8988T (cell line): ENCODE measurements at places on chromosomes 13 and 19.
A peak's percentile ranks its signal among the peaks of the same experiment; 100 is the strongest.

- no peak for DNase-seq
Measured at GRCh38 chr13:79128158-79128557, 277.9 kb downstream of the RBM26 start.

DNA sequence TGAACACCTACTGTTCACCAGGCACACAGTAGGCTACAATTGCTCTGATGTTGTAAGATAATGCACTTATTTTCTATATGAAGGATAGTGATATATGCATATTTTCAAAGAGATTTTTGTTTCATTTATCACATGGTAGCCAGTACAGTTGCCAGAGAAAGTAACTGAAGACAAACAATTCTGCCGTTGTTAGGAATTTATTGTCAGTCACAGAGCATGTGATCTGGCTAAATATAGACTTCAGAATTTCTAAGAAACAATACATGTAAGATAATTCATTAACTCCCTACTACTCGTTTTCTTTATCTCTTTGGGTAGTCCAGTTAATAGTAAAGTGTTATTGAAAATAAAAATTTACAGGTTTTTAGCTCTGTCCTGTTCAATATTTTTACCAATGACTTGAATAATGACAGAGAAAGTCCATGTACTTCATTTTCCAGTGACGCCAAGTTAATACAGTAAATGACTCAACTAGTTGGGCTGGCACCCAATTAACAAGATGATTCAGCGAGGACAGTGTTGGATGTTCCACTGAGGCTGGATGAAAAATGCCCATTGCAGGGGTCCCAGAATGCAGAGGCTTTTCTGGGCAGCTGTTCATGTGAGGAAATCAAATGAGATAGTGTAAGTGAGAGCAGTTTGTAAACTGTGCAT lies 35.6 kb downstream of the GJA3 start:
- no peak for DNase-seq

GRCh38 chr13:90447734-90448101 lies 899.8 kb upstream of the MIR17HG start:
- no peak for DNase-seq

- DNase-seq: no peak
Measured at GRCh38 chr19:1970806-1971502, 30.0 kb downstream of the CSNK1G2 start.

- no peak for DNase-seq
Measured at GRCh38 chr19:17893766-17894165, 22.0 kb downstream of the SLC5A5 start.

DNA sequence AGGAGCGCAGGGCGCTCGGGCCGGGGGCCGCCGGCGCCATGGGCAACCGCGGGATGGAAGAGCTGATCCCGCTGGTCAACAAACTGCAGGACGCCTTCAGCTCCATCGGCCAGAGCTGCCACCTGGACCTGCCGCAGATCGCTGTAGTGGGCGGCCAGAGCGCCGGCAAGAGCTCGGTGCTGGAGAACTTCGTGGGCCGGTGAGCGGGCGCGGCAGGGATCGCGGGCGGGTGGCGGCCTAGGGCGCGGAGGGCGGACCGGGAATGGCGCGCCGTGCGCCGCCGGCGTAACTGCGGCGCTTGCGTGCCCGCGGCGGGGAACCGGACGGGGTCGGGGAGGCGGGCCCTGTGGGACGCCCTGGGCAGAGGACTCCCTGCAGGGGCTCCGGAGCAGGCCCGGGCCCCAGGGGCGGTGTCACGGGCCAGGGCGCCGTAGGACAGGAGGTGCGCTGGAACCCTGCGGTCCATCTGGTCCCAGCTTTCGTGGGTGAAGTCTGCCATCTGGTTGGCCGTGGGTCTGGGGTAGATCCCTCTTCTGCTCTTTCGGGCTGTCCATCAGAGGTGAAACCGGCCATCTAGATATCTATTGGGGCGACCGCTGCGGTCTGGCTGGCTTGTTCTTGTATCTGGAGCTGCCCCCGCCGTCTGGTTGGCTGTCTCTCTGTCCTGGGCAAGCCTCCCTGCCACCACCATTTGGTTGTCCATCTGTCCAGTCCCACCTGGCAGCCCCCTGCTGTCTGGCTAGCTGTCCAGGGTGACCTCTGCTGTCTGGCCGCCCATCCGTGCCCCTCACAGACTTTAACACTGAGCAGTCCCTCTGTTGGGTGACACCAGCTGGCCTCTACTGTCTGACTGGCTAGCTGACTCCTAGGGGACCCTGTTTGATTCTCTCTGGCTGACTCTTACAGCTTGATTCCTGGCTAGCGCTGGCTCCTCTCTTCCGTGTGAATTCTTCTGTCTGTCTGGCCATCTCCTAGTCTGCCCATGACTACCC lies 622 bp downstream of the DNM2 start:
- DNase-seq: peak; percentile 40
